NCI-H2029 (cell line): ENCODE measurements at places on chromosomes 13 and 19.
A peak's percentile ranks its signal among the peaks of the same experiment; 100 is the strongest.

DNA sequence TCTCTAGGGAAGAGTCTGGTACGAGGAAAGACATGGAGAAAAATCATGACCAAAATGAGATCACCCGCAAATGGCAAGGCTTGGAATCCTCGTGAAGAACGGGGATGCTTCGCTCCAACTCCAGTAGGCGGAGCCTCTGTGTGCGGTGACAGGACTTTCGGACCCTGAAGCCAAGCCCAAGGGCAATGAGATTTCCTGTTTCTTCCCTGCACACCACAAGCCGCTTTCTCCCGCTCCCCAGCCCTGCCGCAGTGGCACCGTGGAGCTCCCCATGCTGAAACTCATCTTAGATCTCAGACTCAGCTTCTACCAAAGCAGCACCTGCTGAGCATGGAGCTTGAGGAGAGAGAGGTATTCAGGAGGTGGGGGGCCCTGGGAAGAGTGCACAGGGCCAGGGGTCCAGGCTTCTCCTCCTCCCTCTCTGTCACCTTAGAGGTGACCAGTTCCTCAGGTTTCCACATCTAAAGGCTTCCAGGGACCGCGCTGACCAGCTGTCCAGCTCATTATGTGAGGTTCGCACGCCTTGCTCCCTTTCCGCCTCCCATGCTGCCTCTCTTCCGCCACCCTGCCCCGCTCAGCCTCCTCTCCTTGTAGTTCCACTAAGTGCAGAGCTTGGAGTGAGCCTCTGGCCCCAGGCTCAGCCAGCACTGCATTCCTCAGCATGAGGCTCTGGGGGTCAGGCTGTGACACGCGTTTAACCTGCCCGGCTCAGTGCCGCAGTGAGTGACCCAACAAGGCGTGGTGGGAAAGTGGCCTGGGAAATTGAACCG is 153.8 kb upstream of the SOX1 start:
- DNase-seq, result no peak

GRCh38 chr19:35483089-35483488 is 7.2 kb downstream of the KRTDAP start:
- no peak for DNase-seq

GRCh38 chr19:11814700-11815035 is 595 bp downstream of the ZNF440 start:
- no peak for DNase-seq

GRCh38 chr13:27854606-27855005 is 62.3 kb downstream of the GSX1 start:
- DNase-seq, result no peak

DNA sequence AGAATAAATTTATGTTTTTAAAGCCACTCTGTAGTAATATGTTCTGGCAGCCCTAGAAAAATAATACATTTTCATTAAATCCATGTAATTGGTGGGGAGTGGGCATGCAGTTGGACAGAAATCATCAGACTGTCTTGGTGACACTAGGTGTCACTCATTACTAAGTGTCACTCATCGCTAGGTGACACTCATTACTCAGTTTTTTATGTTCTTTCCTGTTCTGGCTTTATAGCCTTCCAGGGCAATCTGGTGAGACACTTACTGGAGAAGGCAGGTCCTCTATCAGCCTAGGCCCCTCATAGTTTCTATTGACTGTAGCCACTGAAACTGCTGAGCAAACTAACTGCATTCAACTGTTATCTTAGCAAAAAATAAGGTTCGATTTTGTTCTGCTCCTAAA is 542.1 kb downstream of the SLITRK1 start:
- no peak for DNase-seq

- no peak for DNase-seq
These were observed 36.8 kb upstream of the ZNF681 start for GRCh38 chr19:23795462-23795861.

GRCh38 chr13:41004875-41005693 is 14.0 kb downstream of the ELF1 start:
- no peak for DNase-seq

DNA sequence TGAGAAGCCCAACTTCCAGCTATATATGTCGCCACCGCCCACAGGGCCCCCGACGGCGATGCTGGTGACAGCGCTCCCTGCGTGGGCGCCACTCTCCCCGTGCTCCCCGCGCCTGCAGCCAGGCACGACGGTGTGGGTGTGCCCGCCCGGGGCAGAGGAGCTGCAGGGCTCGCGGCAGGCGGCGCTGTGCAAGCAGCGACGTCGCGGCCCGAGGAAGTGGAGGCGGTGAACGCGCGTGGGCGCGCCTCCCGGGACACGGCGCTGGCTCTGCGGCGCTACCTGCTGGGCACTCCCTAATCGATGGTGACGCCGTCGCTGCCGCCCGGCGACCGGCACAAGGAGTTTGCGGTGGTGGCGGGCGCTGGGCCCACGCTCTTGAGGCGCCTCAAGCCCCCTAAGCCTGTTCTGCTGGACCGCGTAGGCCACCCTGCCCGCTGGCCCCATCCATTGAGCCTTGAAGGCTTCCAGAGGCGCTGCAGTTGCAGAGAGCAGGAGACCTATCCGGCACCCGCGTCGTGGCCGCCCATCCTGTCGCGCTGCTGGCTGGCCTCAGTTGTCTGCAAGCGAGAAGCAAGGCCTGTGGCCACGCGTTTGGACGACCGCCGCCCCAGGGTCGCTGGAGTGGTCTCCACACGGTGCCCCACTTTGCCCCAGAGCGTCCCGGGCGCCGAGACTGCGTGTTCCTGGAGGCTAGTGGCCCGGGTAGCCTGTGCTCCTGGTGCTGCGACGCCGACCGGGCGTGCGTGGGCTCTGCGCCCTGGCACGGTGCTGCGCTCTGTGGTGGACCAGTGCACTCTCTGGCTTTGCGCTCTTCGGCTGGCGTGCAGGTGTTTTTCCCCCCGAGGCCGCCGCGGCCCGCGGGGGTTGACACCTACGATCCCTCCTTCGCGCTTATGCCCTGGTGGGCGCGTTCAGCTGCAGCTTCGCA is 23.1 kb downstream of the LRFN3 start:
- DNase-seq, result no peak

- DNase-seq, result no peak
These were observed 5.8 kb downstream of the ZNF221 start for GRCh38 chr19:43956827-43957226.

GRCh38 chr19:41597600-41598041 is 21.7 kb downstream of the CEACAM21 start:
- peak; percentile 38 for DNase-seq

DNA sequence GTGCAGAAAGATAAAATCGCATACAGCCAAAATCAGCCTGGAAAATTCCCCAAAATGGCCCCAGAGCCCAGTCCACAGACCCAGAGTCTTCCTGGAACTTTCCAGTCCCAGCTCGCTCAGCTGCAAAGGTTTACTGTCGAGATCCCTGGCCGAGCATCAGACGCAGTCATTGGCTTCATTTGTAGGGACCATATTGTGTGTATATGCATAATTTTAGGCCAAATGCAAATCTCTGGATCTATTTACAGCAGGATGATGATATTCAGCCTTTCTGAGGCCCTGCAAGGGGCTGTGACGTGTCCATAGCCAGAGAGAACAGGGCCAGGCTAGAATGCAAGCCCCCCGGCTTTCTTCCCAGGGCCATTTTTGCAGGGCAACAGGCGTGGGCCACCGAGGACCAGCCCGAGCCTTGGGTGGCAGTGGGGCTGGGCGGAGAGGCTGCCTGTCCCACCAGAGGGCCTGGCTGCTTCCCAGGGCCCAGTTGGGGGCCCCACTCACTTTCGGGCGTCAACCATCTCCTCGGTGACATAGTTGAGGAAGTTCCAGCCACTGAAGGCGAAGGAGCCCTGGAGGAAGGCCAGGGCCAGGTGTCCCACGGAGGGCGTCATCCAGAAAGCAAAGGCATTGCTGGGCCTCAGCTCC is 13.7 kb downstream of the SLC7A10 start:
- no peak for DNase-seq

- no peak for DNase-seq
These were observed 47.2 kb upstream of the ZNF737 start for GRCh38 chr19:20612711-20613316.

- DNase-seq, result no peak
These were observed 508.8 kb downstream of the DACH1 start for GRCh38 chr13:71358218-71358617.
